Fibroblast of lung (primary cell): ENCODE measurements at places on chromosomes 13 and 19. TPM values are rescaled to one million over a fixed set of nuclear protein-coding genes. Genes with fewer than 3 reads are reported as not detected.

GRCh38 chr13:98595134-98595533 lies 18.2 kb upstream of the STK24 start:
- DNase-seq = no peak

GRCh38 chr19:19475849-19476828 lies 39.2 kb downstream of the TSSK6 start:
- no peak for DNase-seq

- peak; percentile 90 for DNase-seq
Measured at GRCh38 chr13:23980160-23980551, 82.9 kb upstream of the C1QTNF9B start.

- DNase-seq = no peak
Measured at GRCh38 chr13:27622881-27623280, 1.2 kb downstream of the POLR1D start.

DNA sequence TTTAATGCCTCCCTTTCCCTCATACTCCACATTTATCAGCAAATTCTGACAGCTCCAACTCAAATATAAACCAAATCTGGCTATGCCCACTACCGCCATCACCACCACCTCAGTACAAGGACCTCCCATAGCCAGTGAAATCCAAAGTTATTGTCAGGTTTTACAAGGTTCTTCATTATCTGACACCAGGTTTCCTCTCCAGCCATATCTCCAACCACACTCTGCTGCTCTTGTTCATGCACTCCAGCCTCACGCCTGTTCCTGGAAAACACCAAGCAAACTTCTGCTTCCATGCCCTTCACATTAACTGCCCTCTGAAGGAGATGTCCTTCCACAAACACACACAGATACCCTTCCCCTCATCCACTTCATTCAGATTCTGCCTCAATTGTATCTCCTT lies 102.2 kb upstream of the MIR17HG start:
- no peak for DNase-seq

DNA sequence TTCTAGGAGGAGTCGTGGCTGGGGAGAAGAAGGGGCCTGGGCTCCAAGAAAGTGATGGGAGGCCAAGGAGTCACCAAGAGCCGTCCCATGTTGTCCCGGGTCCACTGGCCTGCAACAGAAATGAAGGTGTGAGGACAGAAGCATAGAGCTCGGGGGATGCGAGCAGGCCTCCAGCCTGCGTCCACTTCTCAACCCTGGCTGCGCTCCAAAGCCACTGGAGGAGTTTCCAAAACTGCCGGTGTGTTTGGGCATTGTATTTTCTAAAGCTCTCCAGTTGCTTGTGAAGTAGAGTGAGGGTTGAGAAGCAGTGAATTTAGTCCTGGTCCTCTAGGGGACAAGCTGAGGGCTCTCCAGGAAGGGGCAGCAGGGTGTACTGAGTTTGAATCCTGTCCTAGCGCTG lies 13.0 kb downstream of the FFAR2 start:
- no peak for DNase-seq

- peak; percentile 20 for DNase-seq
Measured at GRCh38 chr13:76638882-76639281, 247.3 kb downstream of the KCTD12 start.

- DNase-seq = peak; percentile 47
Measured at GRCh38 chr13:31267126-31267784, 67.5 kb downstream of the B3GLCT start.

DNA sequence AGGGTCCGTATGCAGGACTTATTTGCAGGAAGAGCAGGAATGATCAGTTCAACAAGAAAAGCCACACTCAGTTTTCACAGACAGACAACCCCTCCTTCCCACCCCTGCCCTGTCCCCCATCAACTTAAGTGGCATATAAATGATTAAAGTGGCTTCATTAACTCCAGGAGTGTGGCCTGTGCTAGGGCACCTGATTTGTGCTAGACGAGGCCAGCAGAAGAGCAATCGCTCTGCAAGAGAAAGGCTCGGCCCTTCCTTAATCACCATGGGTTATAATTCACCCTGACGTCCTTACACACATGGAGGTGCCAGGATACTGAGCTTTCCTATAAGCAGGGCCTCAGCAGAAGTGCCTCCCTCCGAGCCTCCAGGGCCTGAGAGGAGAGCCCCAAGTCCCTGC lies 14.6 kb downstream of the C19orf12 start:
- no peak for DNase-seq

- no peak for DNase-seq
Measured at GRCh38 chr13:50588491-50589130, 254.9 kb downstream of the DLEU7 start.

DNA sequence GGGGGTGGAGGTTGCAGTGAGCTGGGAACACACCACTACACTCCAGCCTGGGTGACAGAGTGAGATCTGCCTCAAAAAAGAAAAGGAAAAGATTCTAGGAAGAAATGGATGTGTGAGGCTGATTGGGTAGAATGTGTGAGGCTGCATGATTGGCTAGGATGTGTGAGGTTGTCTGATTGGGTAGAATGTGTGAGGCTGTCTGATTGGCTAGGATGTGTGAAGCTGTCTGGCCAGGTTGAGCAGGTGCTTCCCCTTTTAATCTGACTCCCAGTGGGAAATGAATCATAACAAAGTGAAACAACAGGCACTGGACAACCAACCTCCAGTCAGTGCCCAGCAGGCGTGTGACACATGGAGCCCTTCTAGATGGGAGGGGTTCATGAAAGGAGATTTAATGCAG lies 14.7 kb downstream of the C13orf46 start:
- no peak for DNase-seq

GRCh38 chr19:47490031-47490430 lies 6.0 kb upstream of the KPTN start:
- DNase-seq = no peak

- DNase-seq = no peak
Measured at GRCh38 chr13:25692099-25692498, 320.3 kb downstream of the ATP8A2 start.

- DNase-seq = peak; percentile 78
Measured at GRCh38 chr13:110914331-110915056, 375 bp downstream of the ANKRD10 start.

- DNase-seq = peak; percentile 18
Measured at GRCh38 chr13:42883771-42884467, 102.5 kb downstream of the FAM216B start.

GRCh38 chr13:42532561-42533335 lies 41.2 kb upstream of the TNFSF11 start:
- no peak for DNase-seq

GRCh38 chr19:51108805-51109146 lies 567 bp upstream of the CTU1 start:
- DNase-seq = no peak

- no peak for DNase-seq
Measured at GRCh38 chr19:39864118-39864517, 17.9 kb upstream of the FBL start.

GRCh38 chr13:57641051-57641450 lies 9.5 kb downstream of the PCDH17 start:
- no peak for DNase-seq

- DNase-seq = no peak
Measured at GRCh38 chr19:55256562-55257460, 2.0 kb downstream of the PPP6R1 start.

DNA sequence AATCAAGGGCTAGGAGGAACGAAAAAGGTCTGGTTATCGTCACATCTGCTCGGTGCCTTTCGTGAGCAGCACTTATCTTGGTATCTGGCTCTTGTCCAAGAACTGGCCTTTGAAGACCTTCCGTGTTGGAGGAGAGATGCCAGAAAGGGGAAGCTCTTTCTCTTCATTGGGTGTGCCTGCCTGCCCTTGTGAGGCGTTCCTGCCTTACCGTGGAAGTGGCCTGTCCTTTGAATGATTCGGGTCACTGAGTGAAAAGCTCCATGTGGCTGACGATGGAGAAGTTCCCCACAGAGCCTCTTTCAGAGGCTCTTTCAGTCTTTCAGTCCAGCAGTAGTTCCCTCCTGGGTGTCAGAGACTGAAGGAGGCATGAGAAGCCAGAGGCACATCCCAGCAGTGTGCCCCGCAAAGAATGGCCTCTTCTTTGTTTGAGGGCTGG lies 121.5 kb upstream of the SLC10A2 start:
- DNase-seq = no peak

DNA sequence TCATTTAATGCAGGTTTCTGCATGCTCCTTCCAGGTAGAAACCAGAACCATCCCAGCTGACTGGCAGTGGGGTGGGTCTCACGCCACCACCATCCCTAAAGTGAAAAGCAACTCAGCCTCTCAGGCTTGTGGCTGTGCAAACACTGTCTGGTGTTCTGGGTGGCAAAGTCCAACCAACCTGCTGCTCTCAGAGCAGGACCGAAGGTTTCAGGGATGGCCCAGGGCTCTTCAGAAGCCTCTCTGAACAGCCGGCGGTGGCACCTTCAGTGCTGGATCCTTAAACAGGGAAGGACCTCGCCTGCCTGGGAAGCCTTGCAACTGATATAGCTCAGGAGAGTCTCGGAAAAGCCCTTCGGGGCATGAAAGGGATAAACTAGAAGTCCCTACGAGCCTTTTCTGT lies 100.8 kb downstream of the COL4A1 start:
- DNase-seq = no peak

DNA sequence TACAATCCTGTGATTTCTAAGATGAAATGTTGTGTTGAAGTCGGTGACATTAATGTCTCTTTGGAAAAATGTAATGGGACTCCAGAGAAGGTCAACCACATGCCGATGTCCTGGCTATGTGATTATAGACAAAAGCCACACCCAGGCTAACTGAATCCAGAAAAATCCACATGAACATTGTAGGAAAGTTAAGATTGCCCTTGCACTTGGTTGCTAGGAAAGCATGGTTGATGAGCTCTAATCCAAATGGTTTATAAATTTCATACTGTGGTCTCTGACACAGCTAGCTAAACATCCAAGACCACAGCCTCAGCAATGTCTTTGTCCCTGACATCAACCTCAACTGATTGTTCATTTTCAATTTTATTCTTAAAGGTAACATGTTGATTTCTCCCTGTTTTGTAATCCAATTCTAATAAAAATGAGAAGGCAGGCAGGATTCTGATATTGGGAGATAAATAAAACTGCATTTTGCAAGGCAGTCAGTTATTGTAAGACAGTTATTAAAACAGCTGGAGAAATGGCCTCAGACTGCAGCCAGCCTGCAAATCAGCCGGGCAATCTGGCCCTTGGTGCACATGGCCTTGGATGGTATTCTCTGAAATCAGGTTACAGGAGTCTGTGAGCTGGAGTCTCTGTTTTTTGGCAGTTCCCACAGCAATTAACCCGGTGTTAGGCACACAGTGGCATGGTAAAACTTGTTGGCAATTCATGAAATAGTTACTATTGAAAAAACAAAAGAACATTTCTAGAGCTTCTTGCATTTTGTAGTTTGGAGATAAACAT lies 93.9 kb downstream of the STARD13 start:
- peak; percentile 87 for DNase-seq

- DNase-seq = no peak
Measured at GRCh38 chr19:54188215-54188871, 1.0 kb downstream of the MBOAT7 start.

- no peak for DNase-seq
Measured at GRCh38 chr19:47381121-47381520, 32.0 kb downstream of the DHX34 start.

The KIR3DL2 gene
- not detected in 2 replicates for total RNA-seq

The ENOX1 gene
- total RNA-seq = 4.4 and 7.6 TPM in 2 replicates

The METTL21C gene
- 0.17 TPM in 1 of 2 replicates, not detected in the other for total RNA-seq

The CRX gene
- total RNA-seq = not detected in 2 replicates

The CYP4F2 gene
- not detected in 2 replicates for total RNA-seq

The NXNL1 gene
- not detected in 2 replicates for total RNA-seq

The IL27RA gene
- 2.1 and 2.6 TPM in 2 replicates for total RNA-seq

The SOX1 gene
- not detected in 2 replicates for total RNA-seq

The CCDC122 gene
- 6.8 and 7.2 TPM in 2 replicates for total RNA-seq

The AP1M2 gene
- total RNA-seq = 0.17 TPM in 1 of 2 replicates, not detected in the other
